ENCODE measurements at places on chromosomes 12 and 14.

DNA sequence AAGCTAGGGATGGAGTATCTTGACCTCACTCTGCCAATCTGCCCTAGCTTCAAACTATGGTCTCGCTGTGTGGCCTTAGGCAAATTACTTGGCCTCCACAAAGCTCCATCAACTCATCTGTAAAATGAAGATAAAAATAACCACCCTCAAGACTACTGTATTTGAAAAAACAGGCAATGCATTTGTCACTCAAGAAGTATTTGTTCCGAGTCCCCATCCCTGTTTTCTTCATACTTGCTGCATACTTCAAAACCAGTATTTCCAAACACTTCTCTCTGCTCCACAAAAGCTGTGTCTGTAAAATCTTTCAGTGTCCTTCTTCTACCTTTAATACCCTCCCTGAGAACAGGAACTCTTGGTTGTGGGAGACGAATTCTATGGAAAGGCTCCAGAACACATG, 47.9 kb downstream of the GTF2A1 start:
- no peak for DNase-seq

DNA sequence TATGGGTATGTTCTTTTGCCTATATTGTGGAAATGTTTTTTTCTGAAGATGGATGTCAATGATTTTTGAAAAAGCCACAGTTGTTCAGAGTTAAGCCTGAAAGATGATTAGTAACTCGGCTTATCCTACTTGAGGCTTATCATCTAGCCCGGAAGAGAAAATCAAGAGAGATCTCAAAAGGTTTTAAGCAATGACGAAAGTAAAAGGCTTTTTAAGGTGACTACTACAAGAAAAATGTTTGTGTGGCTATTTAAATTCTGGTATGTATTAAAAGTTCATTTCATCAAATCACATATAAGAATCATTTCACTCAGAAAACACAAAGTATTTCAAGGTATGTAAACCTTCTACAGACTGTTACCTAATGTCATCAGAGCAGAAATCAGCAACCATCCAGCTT, 40.2 kb downstream of the HEATR5A start:
- no peak for DNase-seq

- DNase-seq = no peak
Observed at GRCh38 chr14:29927376-29928116, at the start of gene PRKD1. PRKD1 (minus strand) TSS chr14:29927847.

GRCh38 chr14:90757452-90757851, 58.8 kb downstream of the TTC7B start:
- DNase-seq = no peak
